ENCODE measurements at places on chromosomes 12 and 14. TPM values are rescaled to one million over a fixed set of nuclear protein-coding genes. Genes with fewer than 3 reads are reported as not detected.

DNA sequence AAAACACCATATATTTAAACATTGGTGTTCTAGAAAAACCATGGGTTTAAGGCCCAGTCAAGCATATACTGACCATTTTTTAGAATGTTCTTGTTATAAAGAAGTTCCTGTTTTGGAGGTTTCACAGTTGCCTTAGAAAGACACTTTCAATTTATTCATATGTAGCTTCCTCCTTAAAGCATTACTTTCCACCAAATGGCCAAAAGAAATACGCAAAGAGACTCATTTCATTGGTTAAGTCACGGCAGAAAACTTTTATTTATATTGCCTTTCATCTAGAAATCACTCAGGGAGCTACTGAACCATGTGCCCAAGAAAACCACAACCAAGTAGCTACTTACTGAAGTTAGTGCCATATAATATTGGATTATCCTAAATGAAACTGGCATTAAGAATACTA is 40.0 kb downstream of the MYBPC1 start:
- no peak for DNase-seq

- no peak for DNase-seq
Observed at GRCh38 chr12:107221913-107222312, 128.6 kb upstream of the CRY1 start.

GRCh38 chr12:21648378-21648777 is 9.3 kb downstream of the LDHB start:
- no peak for DNase-seq

The COCH gene
- 4.2 TPM for total RNA-seq

- no peak for DNase-seq
Observed at GRCh38 chr12:29492891-29493290, 4.6 kb downstream of the OVCH1 start.

GRCh38 chr12:122523280-122523679 is 3.5 kb downstream of the RSRC2 start:
- no peak for DNase-seq

The ABCC9 gene
- total RNA-seq: 0.23 TPM

DNA sequence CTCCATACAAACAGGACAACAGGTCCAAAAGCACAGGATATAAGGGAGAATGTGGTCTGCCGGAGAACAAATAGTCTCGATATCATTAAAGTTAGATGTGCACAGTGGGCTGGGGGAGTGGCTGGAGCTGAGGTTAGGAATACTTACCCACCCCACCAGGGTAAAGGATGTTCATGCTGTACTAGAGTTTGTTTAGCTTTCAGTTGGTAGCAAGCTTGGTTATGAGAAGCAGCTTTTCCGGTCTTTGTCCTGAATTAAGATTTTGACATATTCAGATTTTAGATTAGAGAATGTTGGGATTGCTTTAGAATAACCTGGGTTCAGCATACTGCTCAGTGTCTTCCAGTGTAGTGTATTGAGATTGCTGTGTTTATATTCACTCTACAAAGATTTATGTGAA is 16.7 kb downstream of the RASSF8 start:
- no peak for DNase-seq

- peak; percentile 84 for DNase-seq
Observed at GRCh38 chr12:10304161-10304574, 3.5 kb upstream of the KLRD1 start.

DNA sequence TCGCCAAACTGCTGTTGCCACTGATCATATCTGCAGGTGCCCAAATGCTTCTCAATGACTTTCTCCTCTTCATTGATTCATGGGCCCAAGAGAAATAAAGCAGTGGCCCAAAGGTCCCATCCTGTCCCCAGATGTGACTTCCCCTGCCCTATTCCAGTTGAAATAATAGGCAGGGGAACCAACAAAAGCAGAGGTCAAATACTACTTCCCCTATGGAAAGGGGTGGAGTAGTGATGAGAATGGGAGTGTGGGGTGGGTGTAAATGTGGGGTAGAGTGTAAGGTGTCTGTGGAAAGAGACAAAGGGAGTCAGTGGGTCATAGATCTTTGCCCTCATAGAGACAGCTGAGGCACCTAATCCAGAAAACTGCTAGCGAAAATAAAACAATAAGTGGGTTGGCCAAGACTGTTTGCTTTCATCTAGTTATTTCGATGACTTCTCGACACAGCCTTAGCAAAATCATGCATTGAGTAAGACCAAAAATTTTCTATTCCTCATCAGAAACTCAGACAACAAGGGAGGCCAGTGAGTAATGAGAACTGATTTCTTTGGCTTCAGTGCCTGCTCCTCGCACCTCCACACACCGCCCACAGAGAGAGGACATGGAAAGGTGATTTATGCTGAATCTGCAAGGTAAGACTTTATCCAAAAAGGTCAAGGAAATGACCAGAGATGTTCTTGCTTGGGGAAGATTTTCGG is 10.9 kb upstream of the IL22 start:
- DNase-seq: no peak

DNA sequence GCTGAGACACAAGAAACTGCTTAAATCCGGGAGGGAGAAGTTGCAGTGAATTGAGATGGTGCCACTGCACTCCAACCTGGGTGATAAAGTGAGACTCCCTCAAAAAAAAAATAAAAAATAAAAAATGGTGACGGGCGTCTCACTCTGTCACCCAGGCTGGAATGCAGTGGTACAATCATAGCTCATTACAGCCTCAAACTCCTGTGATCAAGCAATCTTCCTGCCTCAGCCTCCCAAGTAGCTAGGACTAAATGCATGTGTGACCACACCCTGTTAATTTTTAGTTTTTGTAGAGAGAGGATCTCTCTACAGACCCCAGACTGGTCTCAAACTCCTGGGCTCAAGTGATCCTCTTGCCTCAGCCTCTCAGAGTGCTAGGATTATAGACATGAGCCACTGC is 9.1 kb downstream of the SNX6 start:
- no peak for DNase-seq

The CLEC2B gene
- total RNA-seq: not detected

GRCh38 chr14:49545071-49545470 is 41.1 kb downstream of the RPS29 start:
- no peak for DNase-seq

DNA sequence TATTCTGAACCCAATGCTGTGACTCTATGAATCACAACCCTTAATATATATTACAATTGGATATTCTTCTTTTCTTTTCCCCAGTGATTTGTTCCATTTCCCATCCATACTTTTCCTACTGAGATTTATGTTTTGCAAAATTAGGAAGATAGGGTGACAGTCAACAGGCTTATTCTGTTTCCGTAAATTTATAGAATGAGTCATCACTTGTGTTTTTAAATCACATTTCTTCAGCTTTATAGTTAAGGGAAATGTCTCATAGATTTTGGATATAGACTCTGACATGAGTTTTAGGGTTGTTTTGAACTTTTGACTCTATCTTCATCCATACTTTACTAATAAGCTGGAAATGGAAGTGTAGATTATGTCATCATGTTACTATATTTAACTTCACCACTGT is 661.6 kb upstream of the FBXO33 start:
- DNase-seq: peak; percentile 55

- no peak for DNase-seq
Observed at GRCh38 chr14:23590198-23590597, 11.6 kb upstream of the JPH4 start.

The SMIM41 gene
- total RNA-seq: not detected

DNA sequence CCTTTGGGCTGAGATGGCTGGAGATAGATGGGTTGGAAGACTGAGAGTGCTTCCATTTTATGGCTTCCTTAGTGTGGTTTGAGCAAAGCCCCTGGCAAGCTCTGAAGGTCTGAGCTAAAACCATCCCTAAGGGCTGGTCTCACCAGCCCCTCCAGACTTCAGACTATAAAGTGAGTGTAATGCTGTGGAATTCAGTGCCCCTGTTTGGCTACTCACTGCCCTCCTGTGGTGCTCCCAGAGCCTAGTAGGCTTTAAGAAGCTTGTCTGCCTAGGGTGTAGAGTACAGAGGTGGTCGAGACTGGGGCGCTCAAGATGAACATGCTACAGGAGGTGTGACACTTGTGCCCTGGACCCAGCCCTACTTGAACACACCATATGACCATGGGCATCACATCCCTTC is 246.7 kb upstream of the FKBP4 start:
- no peak for DNase-seq

GRCh38 chr14:74302152-74302628 is 544 bp downstream of the ABCD4 start:
- DNase-seq: peak; percentile 43

- peak; percentile 34 for DNase-seq
Observed at GRCh38 chr12:90999527-90999926, 5.2 kb downstream of the EPYC start.

GRCh38 chr14:31292937-31293616 is 85.5 kb upstream of the HECTD1 start:
- no peak for DNase-seq

The MYBPC1 gene
- total RNA-seq: not detected

GRCh38 chr12:132204793-132205270 is 60.6 kb downstream of the NOC4L start:
- DNase-seq: no peak

The ESPL1 gene
- total RNA-seq: 31.6 TPM

DNA sequence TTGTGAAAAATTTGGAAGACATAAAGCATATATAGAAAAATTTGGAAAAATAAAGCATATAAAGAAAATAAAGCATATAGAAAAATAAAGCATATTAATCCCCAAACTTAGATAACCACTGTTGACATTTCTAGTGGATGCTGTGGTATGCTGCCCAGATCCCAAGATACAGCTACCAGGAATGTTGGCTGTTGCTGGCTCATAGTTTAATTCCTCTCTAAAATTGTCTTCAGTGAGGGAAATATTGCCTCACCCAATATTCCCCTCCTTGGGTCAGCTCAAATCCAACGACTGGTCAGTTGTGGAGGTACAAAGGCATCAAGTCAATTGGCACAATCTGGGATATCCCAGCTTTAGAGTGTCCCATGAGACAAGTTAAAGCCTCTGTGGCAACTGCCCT is 10.1 kb upstream of the KICS2 start:
- no peak for DNase-seq

The ADAM21 gene
- 0.80 TPM for total RNA-seq

- no peak for DNase-seq
Observed at GRCh38 chr12:14612898-14613445, 45.3 kb upstream of the PLBD1 start.

The SIX4 gene
- total RNA-seq: 33.2 TPM
